ENCODE measurements at places on chromosomes 1 and 21.

DNA sequence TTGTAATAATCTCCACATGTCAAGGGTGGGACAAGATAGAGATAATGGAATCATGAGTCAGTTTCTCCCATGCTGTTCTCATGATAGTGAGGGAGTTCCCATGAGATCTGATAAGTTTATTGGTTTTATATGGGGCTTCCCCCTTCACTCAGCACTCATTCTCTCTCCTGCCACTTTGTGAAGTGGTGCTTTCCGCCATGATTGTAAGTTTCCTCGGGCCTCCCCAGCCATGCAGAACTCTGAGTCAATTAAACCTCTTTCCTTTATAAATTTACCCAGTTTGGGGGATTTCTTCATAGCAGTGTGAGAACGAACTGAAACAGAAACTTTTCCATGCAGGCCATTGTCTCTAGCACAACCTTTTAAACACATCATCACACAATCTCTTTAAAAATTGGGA, 221.5 kb upstream of the BRINP3 start:
- no peak for DNase-seq

DNA sequence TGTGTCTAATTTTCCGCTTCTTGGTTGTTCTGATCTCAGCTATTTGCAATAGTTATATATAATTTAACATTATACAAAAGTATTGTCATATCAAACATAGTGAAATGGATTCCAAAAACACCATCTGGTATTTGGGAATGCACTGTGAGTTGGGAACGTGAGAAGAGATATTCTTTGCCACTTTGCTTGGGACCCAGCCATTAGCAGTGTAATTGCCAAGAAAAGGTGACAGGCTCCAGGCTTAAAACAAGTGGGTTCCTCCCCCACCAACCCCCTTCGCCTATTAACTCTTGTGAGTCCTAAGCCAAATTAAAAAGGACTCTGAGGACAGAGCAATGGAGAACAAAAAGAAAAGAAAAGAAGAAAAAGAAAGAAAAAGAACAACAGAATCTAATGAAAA, 186.7 kb upstream of the NFIA start:
- DNase-seq: no peak

- no peak for DNase-seq
These were observed 14.8 kb upstream of the HEYL start for GRCh38 chr1:39654291-39654690.

DNA sequence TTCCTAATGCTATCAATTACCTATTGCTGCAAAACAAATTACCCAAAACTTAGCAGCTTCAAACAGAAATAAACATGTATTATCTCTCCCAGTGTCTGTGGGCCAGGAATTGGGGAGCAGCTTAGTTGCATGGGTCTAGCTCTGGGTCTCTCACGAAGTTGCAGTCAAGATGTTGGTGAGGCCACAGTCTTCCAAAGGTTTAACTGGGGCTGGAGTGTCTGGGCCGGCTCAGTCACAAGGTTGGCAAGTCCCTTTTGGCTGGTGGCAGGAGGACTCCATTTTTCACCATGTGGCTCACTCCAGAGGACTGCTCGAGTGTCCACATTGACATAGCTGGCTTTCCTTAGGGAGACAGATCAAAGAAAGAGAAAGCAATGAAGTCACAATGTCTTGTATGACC, 5.0 kb upstream of the LRP8 start:
- DNase-seq: no peak

- DNase-seq: no peak
These were observed 28.3 kb downstream of the TTC3 start for GRCh38 chr21:37101384-37101783.

- no peak for DNase-seq
These were observed 27.7 kb downstream of the DNAJC11 start for GRCh38 chr1:6673816-6674398.
